Ascending aorta (tissue), 2 donors: ENCODE measurements at places on chromosomes 12 and 14. TPM values are rescaled to one million over a fixed set of nuclear protein-coding genes. Genes with fewer than 3 reads are reported as not detected.

- no peak for DNase-seq
Observed at GRCh38 chr14:77556946-77557345, 58.3 kb upstream of the ISM2 start.

GRCh38 chr12:126761420-126761819 is 1505.5 kb upstream of the TMEM132C start:
- DNase-seq: no peak

- no peak for DNase-seq
Observed at GRCh38 chr12:7354529-7354928, 50.7 kb downstream of the ACSM4 start.

GRCh38 chr12:79673354-79673753 is 17.4 kb downstream of the PAWR start:
- DNase-seq: no peak

DNA sequence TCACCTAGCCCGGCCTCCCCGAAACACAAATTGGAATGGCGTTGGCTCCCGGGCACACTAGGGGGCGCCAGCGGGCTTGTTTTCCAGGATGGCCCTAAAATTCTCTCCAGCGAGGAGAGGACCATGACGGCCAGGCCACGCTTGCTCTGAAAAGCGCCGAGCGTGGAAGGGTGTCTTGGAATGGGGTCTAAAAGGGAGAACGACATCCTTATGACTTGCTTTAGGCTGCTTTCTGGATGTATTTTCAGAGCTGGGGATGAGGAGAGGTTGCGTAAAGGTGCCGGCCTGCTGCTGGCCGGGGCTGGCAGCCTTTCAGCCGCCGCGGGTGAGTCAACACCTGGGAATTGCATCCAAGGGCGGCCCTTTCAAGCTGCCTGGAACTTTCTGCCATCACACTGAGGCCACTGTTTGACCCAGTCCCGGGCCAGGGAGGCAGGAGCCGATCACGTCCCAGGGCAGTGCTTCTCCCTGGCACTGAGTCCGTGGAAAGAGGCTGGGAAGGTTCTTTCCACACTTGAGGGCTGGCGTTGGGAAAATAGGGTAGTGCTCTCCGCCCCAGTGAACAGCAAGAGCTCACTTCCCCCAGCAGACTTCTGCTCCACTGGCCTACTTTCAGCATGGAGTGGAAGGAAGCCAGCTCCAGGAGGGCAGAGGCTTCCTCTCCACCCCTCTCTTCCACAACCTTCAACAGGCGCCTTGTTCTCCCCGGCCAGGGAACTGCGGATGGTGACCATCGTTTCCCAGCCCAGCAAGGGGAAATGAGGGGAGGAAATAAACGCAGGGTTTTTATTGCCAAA is 216.2 kb downstream of the TTC8 start:
- peak; percentile 95 for DNase-seq

DNA sequence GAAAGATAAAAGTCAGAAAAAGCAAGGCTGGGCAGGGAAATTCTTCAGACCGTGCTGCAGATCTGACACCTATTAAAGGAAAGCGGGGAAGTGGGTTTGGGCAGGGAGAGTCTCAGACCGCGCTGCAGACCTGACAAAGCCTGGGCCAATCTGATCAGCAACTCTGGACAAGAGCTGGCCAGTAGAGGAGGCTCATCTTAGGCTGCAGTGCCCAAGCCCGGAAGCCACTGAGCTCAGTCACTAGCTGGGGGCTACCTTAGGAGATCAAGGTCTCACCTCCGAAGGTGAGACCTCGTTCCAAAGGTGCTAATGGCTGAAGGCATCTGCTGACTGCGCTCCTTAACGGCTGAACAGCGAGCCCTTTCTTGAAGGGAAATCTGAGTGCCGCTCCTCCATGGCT is 60.2 kb downstream of the SINHCAF start:
- DNase-seq: no peak

DNA sequence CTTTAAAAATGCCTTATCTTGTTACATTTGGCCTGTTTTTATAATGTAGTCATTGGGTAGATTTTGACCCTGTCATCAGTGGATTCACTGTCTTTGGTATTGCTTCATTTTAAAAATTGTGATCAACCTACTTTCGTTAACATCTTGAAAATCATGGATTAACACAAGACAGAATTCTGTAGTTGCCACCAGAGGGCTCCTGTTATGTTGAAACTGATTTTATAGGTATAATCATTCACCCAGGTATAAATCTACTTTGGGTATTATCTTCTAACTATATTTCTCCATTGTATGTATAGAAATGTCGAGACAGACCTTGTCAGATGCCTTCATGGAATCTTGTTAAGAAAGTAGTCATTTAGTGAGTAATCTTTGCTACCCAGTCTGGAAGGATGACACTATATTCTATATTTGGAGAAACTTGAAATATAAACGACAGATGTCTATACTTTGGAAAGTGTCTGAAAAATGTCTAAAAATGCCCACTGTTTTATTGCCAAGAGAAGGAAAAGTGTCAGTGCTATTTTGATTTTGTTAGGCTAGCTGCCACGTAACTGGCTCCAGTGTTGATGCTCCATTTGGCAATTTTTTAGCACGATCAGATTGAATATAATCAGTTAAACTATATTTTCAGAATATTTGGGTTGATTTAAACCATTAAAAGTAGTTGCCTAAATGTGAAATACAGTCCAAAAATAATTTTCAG is 129.4 kb downstream of the PELI2 start:
- no peak for DNase-seq

DNA sequence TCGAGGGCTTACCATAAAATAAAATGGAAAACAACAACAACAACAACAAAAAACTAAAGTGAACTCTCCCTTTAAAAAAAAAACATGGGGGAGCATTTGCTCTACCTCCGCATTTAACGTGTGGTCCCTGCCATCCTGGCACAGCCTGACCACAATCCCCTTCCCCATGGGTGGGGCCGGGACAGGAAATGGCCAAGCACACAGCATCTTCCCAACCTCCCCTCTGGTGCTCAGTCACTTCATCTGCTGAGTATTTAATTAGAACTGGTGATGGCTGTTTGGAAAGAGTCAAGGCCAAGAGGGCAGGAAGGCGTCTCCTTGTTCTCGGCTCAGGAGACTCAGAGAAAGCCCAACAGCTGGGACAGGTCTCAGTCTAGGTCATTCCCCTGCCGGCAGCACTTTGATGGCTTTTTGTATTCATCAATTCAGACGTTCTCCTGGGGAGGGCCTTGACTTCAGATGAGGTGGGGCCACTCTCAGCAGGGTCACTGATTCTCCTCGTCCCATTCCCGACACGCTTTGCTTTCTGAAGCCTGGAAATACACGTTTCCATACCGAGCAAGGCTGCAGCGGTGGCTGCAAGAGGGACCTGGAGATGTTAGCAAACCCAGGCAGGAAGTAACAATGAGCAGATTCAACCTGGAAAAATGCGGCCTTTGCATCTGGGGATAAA is 44.4 kb downstream of the ANO2 start:
- DNase-seq: no peak

DNA sequence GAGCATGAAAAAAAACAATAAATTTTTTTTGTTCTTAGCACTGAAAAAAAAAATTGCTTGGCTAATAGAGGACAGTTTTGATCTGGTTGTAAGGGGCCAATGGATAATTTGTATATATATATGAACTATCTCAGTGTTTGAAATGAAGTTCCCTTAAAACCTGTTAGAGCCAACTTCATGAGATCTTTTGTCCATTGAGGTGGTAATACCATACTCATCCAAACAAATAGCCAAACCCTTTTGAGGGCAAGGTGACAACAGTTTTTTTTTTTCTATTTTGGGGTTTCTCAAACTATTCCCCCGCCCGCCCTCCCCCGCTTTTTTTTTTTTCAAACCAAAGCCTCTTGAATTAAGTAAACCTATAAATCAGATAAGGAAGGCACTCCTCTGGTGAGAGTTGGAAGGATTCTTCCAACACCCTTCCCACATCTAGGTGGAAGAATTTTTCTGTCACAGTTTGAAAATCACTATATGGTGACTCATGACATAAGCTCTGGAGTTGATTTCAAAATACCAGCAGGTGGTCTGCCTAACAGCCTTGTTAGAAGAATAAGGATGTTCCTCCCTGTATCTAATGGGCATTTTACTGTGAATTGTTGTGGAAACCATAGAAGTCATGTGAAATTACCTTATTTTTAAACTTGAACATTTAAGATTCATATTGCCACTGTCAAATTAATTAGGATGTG is 10.2 kb downstream of the ARHGAP5 start:
- no peak for DNase-seq

GRCh38 chr12:116492703-116493324 is 66.4 kb upstream of the MAP1LC3B2 start:
- DNase-seq: no peak

CLEC9A gene
- not detected for total RNA-seq

NOS1 gene
- 0.21 TPM for total RNA-seq

KCNJ8 gene
- total RNA-seq: 27.8 TPM

SPIC gene
- not detected for total RNA-seq

SLC7A7 gene
- 7.6 TPM for total RNA-seq

ZC2HC1C gene
- not detected for total RNA-seq
